Immature natural killer cell (primary cell): ENCODE measurements at places on chromosomes 13 and 19.

DNA sequence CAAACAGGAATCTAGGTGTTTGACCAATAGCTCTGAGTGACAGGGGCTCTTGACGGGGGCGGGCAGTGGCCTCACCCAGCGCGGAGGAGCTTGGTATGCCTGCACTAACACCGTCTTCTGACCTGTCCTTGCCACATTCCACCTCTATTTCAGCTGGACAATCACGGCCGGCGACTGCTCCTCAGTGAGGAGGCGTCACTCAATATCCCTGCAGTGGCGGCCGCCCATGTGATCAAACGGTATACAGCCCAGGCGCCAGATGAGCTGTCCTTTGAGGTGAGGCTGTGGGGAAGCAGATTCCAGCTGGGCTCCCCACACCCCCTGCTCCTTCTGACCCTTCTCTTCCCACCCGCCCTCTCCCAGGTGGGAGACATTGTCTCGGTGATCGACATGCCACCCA is 4.7 kb downstream of the ARHGAP33 start:
- no peak for DNase-seq

- DNase-seq = no peak
Measured at GRCh38 chr13:28743499-28744083, 24.8 kb upstream of the SLC46A3 start.

GRCh38 chr19:47885067-47885463 is 1.1 kb downstream of the SULT2A1 start:
- no peak for DNase-seq

DNA sequence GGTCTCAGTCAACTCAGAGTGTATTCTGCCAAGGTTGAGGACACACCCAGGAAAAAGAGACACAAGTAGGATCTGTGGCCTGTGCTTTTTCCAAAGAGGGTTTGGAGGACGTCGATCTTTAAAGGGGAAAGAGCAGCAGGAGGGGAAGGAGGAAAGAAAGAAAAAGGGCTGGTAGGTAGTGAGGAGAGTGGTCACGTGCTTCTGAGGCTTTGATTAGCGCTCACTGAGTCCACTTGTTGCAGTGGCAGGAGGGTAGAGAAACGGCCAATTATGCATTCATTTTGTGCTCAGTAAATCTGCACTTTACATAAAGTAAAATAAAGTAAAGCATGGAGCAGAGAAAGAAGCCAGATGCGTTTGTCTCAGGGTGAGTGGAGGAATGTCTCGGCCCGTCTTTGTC is 126.0 kb upstream of the VSTM2B start:
- DNase-seq = no peak

GRCh38 chr19:1777149-1777548 is 23.8 kb downstream of the ONECUT3 start:
- DNase-seq = no peak

DNA sequence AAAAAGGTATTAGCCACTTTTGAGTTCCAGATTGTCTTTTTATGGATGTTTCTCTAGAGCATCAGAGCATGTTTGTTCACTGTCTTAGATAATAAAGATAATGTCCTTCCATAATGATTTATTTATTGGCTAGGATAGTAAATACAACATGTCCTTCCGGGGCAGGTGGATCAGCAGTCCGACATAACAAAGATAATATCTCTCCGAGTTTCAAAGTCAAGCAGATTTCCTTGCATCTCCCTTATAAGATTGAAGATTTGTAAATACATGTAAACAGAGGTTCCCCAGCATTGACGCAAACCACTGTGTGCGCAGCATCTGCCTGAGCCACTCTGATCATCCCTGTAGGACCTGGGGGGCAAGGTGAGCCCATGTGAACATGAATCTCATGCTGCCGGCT is 8.8 kb upstream of the KLK15 start:
- no peak for DNase-seq

- DNase-seq = no peak
Measured at GRCh38 chr13:30253830-30254229, 53.5 kb downstream of the KATNAL1 start.

GRCh38 chr13:33053397-33054066 is 37.3 kb downstream of the KL start:
- DNase-seq = no peak

DNA sequence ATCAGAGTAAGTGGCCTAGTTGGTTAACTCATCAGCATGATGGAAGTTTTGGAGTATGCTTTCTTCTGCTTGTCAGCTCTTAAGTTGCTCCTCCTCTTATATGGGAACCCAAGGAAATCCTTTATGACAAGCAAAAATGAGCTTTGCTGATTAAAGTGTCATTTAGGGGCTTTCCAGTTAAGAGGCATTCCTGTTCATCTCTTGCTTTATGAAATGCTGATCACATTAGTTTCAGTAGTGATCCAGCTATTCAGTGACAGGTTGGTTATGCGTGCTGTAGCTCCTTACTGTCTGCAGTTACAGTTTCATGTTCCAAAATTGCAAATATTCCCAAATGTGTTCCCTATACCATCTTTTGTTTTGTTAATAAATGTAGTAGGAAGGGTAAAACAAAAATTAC is 146.6 kb downstream of the CDK8 start:
- DNase-seq = no peak

GRCh38 chr19:676007-676338 is 219 bp upstream of the FSTL3 start:
- no peak for DNase-seq

DNA sequence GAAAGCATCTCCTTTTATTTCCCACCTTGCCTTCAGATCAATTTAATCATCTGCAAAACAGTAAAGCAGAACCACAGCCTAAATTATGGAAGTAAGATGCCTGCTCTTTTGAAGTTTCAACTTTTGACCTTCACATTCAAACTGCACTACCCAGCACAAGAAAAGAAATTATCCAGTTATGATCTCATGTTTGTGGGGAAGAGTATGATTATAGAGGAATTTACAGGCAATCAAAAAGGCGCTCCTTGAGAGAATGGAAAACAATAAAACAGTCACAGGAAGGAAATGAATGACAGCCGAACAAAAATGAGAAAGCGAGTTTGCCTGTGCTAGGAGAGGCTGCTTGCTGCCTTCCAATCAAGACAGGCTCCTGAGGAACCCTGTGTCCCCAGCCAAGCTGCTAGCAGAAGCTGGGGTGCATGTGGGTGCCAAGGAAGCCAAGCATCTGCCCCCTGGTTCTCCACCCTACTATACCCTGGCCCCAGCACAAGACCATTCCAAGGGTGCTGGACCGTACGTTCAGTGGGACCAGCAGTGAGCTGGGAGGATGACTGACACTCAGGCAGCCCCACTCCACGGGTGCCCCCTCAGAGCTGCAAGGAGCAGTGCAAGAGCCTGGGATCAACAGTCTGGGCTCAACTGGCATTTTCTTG is 47.8 kb downstream of the PEPD start:
- no peak for DNase-seq

DNA sequence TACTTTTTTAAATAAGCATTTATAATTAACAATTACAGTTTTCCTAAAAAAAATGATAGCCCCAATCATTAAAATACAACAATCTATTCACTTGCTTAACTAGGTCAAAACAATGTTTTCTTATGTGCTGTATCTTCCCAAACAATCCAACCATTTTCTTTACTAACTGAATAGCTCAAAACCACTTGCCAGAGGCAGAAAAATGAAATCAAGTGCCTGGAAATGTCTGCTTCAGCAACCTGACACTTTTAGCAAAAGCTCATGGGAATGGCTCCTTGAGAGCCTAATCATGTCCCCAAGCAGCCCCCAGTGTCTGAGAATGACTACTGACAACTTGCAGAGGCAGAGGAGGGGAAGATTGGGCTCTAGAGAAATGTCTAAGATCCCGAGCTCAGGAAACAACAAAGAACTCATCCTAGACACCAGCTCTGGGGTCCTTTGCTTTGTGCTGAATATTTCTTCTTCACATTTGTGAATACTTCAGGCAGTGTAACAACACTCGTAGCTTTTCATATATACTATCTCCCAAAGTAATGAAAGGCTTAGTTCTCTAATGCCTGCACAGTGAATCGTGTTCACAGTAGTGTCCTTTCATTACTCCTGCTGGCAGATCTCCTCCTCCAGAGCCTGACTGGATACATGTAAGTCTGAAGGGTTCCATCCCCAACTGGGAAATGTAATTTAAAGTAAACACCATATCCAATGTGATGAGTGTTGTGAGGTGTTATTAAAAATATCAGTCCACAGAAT is 280.0 kb downstream of the LHFPL6 start:
- no peak for DNase-seq

- DNase-seq = no peak
Measured at GRCh38 chr13:32081591-32081990, 50.0 kb downstream of the FRY start.

GRCh38 chr13:32969516-32969941 is 46.7 kb upstream of the KL start:
- no peak for DNase-seq

- DNase-seq = no peak
Measured at GRCh38 chr13:64928696-64929499, 2301.2 kb downstream of the PCDH9 start.

DNA sequence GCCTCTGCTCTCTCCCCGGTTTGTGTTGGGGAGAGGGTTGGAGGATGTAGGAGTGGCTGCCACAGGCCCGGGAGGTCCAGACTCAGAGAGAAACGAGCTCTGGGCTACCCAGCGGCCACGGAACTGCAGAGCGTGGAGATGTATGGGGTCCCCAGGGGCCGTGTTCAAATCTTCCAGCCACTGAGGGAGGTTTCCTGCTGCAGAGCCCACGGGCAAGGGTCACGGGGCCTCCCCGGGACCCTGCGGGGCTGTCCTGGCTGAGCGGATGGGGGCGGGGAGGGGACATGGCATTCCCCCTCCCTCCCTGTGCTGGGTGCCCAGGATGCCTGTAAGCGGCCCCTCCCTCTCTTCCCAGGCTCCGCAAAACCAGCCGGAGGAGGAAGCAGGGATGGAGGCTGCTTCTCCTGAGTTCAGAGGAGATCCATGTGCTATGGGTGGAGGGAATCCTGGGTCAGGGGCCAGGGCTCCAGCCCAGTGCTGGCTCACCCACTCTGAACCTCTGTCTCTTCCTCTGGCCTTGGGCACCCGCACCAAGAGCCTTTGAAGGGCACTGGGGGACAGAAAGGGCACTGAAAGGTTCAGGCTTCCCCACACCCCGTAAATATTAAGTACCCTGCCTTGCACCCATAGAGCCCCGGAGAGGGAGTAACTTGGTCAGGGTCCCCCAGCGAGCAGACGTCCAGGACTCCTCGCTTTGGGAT is 22.6 kb downstream of the SMIM24 start:
- DNase-seq = no peak

DNA sequence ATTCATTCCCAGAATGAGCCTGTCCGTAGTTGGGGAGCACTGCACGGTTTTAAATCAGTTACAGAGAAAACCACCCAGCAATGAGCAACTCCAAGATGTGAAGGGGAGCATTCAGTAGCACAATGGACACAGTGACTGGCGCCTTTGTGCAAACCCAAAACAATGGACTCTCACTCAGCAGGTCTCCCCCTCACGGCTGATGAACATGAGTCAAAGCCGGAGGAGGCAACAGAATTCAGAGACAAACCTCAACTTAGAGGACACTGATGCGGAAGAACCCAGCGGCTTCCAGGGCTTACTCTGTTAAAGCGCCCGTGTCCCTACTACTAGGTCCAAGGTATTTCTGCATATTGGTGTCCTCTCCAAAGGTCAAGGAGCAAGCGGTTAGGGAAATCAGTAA is 17.7 kb downstream of the PLEKHF1 start:
- DNase-seq = no peak

DNA sequence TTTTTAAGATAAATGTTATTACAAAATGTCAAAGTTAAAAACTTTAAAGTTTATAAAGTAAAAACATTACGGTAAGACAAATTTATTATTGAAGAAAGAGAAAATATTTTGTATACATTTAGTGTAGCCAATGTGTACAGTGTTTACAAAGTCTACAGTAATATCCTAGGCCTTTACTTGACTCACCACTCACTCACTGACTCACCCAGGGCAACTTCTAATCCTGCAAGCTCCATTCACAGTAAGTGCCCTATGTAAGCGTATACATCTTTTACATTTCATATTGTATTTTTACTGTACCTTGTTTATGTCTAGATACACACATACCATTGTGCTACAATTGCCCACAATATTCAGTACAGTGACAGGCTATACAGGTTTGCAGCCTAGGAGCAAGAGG is 448.2 kb downstream of the KCTD12 start:
- no peak for DNase-seq

GRCh38 chr13:46354156-46355087 is 32.6 kb downstream of the RUBCNL start:
- no peak for DNase-seq

DNA sequence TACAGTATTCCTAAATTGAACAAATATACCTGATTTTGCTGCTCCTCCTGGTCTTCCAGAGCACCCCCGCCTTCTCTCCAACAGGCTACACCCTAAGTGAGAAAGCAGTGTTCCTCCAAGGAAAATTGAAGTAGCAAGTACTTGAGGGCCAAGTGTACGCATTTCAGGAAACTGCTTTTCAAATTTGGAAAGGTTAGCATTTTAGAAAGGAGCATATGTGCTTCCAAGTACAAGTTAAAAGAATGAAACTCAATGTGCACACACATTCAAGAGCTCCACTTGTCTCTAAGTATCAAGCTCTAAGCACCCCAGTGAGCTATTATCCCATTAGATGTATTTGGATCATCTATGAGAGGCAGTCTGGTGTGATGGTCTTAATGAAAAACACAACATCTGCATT is 25.8 kb downstream of the LHFPL6 start:
- no peak for DNase-seq

GRCh38 chr13:75407998-75408397 is 74.0 kb downstream of the TBC1D4 start:
- no peak for DNase-seq

DNA sequence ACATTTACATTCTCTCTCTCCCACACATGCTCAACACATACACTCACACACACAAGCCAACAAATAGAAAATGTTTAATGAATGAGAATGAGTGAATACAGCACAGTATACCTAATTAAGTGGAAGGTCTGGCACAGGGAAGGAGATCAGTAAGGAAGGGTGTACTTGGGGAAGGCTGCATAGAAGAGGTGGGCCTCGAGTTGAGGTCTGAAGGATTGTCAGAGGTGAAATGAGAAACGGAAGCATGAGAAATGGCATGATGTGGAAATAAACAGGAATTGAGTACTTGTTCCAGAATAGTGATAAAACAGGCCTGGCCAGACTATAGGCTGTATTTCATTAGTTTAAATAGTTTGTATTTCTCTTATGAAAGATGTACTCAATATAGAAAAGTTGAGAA is 136.2 kb downstream of the FLT1 start:
- no peak for DNase-seq

DNA sequence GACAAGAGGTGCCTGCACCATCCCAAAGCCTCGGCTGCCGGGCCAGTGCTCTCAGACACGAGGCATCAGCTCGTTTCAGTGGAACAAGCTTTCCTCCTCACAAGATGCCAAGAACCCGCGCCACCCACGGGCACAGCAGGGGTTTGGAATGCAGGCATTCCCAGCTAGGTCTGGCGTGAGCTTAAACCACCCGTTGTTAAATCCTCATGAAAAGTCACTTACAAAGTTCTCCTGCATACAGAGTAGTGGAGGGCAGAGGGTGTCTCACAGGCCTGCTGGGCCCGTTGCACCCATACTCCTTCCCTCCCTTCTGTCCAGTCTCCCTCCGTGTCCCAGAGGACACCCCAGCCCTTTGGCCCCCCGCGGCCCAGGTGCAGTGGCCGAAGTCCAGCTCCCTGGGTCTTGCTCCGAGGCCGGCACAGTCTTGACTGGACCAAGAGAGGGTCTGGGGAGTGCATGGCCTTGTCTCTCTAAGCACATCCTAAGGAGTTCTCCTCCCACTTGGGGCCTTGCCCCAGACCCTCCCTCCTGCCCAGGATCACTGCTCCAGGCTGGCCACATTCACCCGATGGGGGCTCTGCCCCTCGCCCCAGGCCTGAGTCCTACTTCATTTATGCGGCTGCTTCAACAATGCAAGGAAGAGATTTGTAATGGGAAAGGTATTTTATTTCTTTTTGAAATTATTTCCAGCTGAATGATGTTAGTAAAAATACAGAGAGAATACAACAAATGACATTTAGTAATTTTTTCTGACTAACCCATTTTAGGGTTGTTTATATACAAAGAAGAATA is 35.2 kb upstream of the GRTP1 start:
- DNase-seq = no peak
